ENCODE measurements at places on chromosomes 4 and X. TPM values are rescaled to one million over a fixed set of nuclear protein-coding genes. Genes with fewer than 3 reads are reported as not detected.

TLR6 gene
- 1.3 TPM for total RNA-seq

DNA sequence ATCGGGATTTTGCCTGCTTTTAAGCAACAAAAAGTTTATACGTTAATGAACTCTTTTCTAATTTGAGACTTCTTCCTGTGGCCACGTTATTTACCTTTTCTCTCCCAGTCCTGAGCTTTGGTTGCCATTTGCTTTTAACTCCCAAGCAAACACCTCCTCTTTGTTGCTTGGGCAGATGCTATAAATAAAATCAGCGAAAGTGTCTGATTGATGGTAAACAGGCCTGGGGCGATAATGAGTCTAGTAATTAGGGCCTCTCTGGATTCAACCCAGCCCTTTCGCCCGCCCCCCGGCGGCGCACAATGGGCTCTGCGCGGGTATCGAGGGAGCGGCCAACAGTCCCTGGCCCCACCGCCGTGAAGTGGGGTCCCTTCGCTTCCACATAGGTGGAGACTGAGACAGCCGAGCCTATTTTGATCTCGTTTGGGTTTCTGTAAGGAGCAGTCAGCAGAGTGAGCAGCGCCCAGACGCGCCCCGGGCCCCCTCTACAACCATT is 790 bp downstream of the CLGN start:
- DNase-seq: peak; percentile 56
- no peaks in the 10 kb centered on the region for H3K36me3 ChIP-seq
- H3K4me3 ChIP-seq: peak overlapping the region; percentile 72
- no peaks in the 10 kb centered on the region for H3K4me1 ChIP-seq

DNA sequence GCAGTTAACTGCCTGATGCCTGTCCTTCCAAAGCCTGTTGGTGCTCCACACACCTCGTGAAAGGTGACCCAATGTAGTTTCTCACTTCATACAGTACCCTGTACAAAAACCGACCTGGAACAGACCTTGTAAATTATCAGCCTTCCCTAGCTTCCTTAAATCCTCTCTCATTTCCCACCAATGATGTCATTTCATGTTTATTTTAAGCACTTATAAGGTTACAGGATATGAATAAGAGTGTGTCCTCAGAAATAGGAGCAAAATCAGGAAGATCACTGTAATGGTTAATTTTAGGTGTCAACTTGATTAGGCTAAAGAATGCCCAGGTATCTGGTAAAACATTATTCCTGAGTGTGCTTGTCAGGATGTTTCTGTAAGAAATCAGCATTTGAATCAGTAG is 44.7 kb downstream of the TMEM150C start:
- no peak overlapping the region for H3K27ac ChIP-seq
- H3K4me3 ChIP-seq: no peak overlapping the region
- DNase-seq: no peak
- H3K36me3 ChIP-seq: no peaks in the 10 kb centered on the region
- no peaks in the 10 kb centered on the region for H3K27me3 ChIP-seq

GRCh38 chr4:170008371-170008770 is 17.8 kb downstream of the MFAP3L start:
- H3K27ac ChIP-seq: no peak overlapping the region
- H3K4me3 ChIP-seq: no peak overlapping the region
- H3K36me3 ChIP-seq: no peaks in the 10 kb centered on the region
- no peak for DNase-seq
- H3K27me3 ChIP-seq: no peaks in the 10 kb centered on the region

- no peak overlapping the region for H3K4me3 ChIP-seq
- H3K27ac ChIP-seq: no peak overlapping the region
- H3K4me1 ChIP-seq: peaks cover 5% of the 10 kb centered on the region
- DNase-seq: peak; percentile 37
- H3K36me3 ChIP-seq: no peaks in the 10 kb centered on the region
Observed at GRCh38 chr4:98626350-98626749, 32.1 kb downstream of the TSPAN5 start.

GRCh38 chrX:41695426-41695825 is 6.7 kb downstream of the GPR34 start:
- H3K36me3 ChIP-seq: no peaks in the 10 kb centered on the region
- H3K4me1 ChIP-seq: peaks cover 38% of the 10 kb centered on the region
- no peaks in the 10 kb centered on the region for H3K27me3 ChIP-seq
- H3K4me3 ChIP-seq: no peak overlapping the region

NEIL3 gene
- not detected for total RNA-seq
